ENCODE measurements at places on chromosomes 5 and 9.

- DNase-seq: no peak
These were observed 173.0 kb upstream of the PDE4D start for GRCh38 chr5:60066502-60066901.

GRCh38 chr5:54720341-54720740 is 202.8 kb downstream of the SNX18 start:
- DNase-seq: no peak

GRCh38 chr5:36457511-36458270 is 148.7 kb upstream of the SLC1A3 start:
- DNase-seq: no peak

DNA sequence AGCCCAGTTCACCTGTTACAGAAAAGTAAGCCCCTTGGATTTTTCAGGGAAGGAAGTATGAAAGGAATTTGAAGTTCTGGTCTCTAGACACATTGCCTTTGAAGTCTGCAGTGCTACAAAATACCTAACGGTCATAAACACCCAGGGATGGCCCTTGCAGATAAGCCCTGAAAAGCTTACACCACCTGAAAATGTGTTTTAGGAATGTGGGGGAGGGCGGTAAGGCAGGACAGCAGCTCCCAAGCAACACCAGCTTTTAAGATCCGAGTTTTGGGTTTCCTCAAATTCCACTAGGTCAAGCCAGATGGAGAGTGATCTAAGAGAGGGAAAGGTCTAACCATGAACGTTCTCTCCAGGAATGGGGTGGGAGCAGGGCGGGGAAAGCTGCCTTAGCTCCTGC is 114.1 kb upstream of the PANK3 start:
- no peak for DNase-seq

GRCh38 chr5:179265514-179266290 is 79.6 kb downstream of the ADAMTS2 start:
- DNase-seq: no peak

GRCh38 chr5:57698802-57699201 is 216.2 kb upstream of the ACTBL2 start:
- DNase-seq: no peak

- DNase-seq: no peak
These were observed 174.5 kb upstream of the POC5 start for GRCh38 chr5:75891736-75892135.

DNA sequence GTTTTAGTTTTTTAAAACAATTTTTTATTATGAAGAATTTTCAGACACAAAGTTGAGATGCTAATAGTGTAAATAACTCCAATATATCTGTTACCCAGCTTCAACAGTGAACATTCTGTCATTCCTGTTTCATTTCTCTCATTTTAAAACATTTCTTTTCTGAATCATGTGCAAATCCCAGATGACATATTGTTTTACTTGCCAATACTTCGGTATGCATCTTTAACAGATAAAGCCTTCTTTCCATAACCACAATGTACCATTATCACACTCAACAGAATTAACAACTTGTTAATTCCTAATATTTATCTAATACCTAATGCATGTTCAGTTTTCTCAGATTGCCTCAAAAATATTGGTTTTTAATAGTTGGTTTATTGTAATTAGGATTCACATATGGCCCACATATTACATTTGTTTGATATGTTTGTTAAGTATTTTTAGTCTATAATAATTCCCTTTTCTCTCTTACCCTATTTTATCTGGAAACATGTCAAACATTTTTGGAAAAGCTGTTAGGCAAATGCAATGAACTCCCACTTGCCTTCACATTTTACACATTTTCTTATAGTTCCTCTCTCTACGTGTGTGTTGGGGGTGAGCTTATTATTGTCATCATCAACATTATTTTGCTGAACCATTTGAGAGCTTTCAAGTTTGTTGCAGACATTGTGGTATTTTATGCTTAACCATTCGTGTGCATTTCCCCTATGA is 58.7 kb upstream of the ANKRD55 start:
- no peak for DNase-seq

DNA sequence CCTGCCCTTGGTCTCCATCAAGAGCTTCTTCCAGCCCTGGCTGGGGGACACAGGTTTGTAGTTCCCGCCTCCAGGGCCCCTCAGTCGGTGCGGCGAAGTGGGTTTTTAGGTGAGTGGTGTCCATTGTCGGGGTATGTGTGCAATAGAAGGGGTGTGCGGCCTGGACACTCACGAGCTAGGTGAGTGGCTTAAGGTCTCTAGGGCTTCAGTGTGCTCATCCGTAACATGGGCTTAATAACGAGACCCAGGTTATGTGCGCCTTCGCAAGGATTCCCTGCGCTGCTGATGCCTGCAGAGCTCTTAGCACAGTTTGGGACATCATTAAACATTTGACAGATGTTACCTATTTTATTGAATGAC is 656 bp downstream of the CEP78 start:
- no peak for DNase-seq

- DNase-seq: no peak
These were observed 219.7 kb downstream of the EFNA5 start for GRCh38 chr5:107451028-107451427.

DNA sequence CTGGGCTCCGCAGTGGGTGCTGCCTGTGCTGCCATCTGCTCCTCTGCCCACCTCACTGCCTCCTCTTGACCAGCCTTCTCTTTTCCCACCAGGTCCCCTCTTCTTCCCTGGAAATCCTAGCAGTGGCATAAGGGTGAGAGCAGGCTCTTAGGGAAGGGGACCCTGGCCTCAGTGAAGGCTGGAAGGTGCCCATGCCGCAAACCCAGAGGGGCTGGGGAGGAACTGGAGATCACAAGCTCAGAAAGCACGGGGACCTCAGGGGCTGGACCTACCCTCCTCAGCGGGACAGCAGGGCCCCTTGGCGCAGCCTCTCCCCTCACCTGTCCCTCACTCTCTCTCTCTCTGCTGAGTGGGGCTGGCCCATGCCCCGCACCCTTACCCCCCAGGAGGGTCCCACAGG is 144.4 kb upstream of the IRX2 start:
- DNase-seq: no peak

GRCh38 chr9:127794001-127794791 is 8.4 kb downstream of the CDK9 start:
- no peak for DNase-seq

GRCh38 chr5:36365896-36366295 is 64.2 kb upstream of the RANBP3L start:
- no peak for DNase-seq
